Fibroblast of the aortic adventitia (primary cell): ENCODE measurements at places on chromosomes 11 and 22. TPM values are rescaled to one million over a fixed set of nuclear protein-coding genes. Genes with fewer than 3 reads are reported as not detected.

GRCh38 chr22:46584081-46584921 is 35.9 kb upstream of the GRAMD4 start:
- DNase-seq: no peak

DNA sequence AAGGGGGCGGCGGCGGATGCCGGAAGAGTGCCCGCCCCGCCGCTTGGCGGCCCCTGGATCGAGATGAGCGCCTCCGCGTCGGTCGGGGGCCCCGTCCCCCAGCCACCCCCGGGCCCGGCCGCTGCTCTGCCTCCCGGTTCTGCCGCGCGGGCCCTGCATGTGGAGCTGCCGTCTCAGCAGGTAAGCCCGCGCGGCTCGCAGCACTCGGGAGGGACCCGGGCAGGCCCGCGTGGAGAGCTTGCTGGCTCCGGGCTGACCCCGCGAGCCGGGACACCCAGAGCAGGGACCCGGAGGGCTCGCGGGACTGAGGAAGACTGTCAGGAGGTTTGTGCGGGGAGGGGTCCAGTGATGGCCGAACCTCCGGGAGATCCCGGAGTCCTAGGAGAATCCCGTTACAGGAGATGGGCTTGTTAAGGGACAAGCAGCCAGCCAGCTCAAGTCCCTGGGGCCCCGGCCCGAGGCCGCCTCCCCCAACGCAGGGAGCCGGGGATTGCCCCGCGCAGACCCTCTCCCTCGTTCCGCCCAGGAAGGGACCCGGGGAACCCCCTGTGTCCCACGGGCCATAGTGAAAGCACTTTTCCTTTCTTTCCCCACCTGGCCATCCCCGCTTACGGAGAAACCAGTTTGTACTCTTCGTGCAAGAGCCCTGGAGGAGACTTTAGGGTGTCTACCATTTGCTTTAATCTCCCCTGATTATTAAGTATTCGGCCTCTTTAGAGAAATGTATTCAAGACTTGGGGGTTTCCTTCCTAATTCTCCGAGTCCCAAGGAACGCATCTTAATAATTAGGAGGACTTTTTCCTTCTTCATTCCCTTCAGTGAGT is 547 bp downstream of the UVRAG start:
- DNase-seq: peak; percentile 27

GRCh38 chr22:36405221-36405661 is 17.5 kb upstream of the MYH9 start:
- DNase-seq: no peak

- DNase-seq: peak; percentile 18
Measured at GRCh38 chr11:32448232-32448631, 12.9 kb upstream of the WT1 start.

- peak; percentile 81 for DNase-seq
Measured at GRCh38 chr11:10893714-10894151, 35.9 kb upstream of the ZBED5 start.

DNA sequence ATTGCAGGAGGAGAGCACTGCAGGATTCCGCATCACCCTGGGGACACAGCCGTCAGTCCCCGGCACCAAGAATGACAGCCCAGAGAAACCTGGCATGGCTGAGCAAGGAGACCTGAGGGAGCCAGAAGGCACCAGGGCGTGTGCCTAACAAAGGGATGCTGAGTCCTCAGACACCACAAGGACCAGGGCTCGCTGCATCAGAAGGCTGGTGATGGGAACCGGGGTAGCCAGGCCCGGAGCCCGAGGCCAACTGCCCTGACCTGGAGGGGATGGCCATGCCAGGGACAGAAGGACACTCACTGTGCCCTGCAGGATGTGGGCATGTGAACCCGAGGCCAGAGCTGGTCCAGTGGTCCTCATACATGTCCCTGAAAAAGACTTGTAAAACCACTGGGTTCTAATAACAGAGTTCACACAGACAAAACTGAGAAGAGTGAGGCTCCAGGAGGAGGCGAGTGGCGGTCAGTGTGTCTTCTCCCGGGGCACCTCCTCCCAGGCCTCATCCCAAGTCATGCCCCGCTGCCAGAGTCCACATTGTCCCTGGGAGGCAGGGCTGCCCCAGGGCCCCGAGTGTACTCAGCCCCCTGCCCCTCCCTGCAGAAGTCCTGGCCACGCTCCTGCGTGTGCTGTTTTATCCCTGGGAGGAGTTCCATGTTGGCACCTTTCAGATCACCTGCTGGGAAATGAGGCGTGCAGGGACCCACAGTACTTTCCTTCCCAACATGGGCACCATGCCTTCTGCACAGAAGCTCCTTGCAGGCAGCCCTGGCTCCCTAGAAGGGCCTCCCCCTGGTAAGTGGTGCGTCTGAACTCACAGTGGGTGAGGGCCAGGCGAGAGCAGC is 42.5 kb downstream of the TBX1 start:
- no peak for DNase-seq

- DNase-seq: no peak
Measured at GRCh38 chr11:6458352-6459098, 15.2 kb downstream of the TRIM3 start.

DNA sequence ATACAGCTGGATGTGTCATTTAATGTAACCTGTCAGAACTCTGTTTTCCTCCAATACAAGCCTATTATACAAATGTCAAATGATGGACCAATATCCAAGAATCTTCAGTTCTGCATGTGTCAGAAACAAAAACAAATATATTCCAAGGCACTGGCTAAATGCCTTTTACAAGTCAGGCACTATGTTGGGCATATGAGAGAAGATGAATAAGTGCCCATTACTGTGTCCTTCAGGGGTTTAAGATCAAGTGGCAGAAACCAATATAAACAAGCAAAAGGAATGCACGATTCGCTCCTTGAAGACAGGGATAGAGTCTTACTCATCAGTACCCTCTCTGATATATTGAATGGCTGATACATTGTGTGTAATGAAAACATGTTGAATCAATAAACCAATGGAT is 254.4 kb downstream of the TTC28 start:
- DNase-seq: no peak

DNA sequence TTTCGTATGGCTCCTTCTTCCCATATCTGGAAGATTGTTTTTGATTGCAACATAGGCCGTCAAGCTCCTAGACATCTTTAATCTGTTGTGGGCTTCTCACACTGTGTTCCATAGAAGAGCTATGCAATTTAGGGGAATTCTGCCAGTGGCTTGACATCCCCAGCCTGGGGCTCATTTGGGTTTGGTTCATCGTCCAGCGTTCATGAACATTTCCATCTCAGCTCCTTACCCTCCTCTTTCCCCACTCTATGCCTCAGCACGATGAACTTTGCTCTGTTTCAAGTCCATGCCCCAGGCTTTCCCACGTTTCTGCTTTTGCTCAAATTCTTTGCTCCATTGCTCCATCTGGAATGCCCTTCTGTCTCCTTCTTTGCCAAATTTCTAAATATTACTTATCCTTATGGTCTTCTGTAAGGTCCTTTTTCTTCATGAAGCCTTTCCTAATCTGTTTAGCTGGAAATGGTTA is 26.1 kb upstream of the CLMP start:
- peak; percentile 40 for DNase-seq

- peak; percentile 85 for DNase-seq
Measured at GRCh38 chr11:35662649-35663407, at the start of gene TRIM44. TSS of gene TRIM44 (plus strand) at chr11:35662775. CDS start at chr11:35663112, 337 bp downstream.

GRCh38 chr11:10197091-10197490 is 96.9 kb downstream of the SBF2 start:
- DNase-seq: peak; percentile 33

DNA sequence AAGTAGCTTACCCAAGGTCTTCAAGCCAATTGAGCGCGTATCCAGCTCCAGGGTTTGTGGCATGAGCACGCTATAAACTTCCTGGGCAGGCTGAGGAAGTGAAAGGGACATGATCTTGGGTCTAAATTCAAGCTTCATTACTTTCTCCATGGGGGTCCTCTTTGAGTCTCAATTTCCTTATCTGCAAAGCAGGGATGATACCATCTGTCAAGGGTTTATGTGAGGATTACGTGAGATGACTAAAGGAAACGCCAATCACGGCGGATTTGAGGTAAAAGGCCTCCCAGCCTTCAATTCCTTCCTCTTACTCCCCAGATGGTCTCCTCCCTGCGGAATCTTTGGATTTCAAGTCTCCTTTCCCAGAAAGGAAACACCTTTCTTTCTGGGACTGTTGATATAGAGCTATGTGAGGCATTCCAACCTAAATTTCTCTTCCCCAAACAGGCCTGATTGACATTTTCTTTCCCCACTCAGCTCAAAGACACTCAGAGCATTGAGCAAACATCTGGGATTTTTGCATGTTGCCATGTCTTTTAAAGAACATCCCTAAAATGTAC is 474.4 kb downstream of the INSC start:
- no peak for DNase-seq

- no peak for DNase-seq
Measured at GRCh38 chr11:46984987-46985386, 48.4 kb downstream of the CSTPP1 start.

DNA sequence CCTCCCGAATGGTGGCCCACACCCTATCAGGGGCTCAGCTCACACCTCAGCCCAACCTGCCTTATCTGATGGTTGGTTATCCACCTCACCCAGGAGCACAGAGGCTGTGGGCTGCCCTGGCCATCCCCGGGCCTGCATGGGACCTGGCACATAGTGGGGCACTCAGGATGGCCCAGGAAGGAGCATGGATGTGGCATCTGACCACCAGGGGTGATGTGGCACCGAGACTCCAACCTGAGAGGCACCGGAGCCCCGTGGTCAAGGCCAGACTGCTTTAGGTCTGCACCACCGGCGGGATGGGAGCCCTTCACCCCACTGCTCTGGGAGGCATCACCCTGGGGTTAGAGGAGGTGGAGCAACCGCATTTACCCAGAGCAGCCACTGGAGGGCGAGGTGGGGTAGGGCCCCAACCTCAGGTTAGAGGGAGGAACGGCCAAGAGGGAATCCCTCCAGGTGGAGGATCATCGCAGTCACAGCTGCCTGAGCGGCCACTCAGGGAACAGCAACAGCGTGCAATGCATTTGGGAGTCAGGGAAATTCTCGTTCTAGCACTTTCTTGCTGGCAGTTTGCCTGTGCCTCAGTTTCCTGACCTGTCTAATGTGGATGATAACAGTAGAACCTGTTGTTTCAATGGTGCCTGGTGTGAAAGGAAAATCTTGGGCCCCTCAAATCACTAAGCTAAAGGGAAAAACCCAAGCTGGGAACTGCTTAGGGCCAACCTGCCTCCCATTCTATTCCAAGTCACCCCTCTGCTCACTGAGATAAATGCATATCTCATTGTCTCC is 52.9 kb upstream of the CARS1 start:
- DNase-seq: peak; percentile 23

DNA sequence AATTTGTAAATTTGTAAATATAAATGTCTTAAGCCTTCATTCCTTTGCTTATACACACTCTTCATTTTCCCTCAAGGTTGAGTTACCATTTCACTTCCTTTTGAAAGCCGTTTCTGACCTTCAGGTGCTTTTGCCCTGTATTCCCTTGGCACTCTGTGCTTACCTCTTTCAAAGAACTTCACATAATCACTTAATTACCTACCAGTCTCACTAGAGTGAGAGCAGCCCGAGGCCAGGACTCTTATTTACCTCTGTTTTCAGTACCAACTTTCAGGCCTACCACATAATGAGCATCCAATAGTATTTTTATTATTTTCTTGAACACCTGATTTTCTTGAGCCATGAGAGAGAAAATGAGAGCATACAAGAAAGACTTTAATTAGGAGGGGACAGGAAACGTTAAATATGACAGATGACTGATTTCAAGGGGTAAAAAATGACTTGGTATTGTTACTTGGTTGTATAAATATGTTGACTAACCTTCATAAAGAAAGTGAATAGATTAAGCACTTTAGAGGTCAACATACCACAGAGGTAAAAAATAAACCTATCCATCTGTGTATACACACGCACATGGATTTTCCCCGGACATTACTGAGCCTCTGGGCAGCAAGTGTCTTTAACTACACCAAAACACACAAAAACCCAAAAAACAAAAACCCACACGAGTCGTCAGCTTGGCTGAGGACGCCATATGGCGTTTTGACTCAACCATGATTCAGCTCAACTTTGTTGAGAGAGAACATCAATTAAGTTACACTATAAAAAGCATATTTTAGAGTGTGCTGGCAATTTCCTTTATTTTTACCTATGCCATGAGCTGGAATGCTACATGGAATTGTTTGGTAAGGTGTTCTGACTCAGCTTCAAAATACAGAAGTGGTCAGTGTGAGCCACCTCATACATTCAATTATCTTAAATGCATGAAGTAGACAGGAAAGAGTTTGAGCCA is 7.6 kb downstream of the ATXN10 start:
- DNase-seq: peak; percentile 70

DNA sequence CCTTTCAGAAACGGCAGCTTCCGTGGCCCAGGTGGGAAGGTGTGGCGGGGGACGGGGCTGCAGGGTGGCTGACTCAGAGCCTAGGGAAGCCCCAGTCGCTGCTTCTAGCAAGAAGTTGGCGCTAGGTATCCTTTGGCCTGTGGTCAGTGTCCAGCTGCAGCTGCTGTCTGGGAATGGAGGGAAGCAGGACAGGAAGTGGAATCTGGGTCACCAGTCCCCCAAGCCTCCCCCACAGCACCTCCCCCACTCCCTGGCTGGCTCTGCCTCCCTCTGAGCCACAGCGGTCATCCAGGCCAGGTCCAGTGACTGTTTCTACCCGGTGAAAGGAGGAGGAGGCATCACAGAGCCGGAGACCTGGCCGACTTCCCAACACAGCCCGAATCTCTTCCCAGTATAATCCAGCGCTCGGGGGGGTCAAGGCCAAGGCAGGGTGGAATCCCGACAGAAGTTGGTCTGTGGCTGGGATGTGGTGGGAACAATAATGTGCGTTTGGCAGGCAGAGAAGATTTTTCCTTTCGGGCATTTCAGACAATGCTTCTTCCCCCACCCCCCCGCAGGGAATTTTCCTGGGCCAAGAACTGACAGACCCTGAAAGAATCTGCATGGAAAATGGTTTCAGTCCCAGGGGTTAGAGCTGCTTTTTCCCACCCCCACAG is 45.1 kb downstream of the C11orf96 start:
- peak; percentile 98 for DNase-seq

DNA sequence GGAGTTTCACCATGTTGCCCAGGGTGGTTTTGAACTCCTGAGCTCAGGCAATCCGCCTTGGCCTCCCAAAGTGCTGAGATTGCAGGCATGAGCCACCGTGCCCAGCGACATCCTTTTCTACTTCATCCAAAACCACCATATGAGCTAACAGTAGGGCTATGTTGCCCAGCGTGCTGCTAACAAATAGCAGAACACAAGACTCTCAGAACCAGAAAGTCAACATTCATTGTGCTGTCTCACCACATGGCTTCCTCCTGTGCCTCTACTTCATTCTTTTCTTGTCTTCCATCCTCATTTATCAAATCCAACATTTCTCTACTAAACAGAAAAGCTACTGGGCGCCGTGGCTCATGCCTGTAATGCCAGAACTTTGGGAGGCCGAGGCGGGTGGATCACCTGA is 12.0 kb upstream of the DENND5A start:
- DNase-seq: no peak

GRCh38 chr11:12854829-12855228 is 154.3 kb upstream of the RASSF10 start:
- no peak for DNase-seq

- DNase-seq: no peak
Measured at GRCh38 chr11:32432565-32432964, 2.8 kb downstream of the WT1 start.

The CWF19L2 gene
- 15.1 and 41.3 TPM in 2 replicates for total RNA-seq

The BLID gene
- total RNA-seq: 2.1 and 30.6 TPM in 2 replicates

The RHOD gene
- 15.1 and 26.1 TPM in 2 replicates for total RNA-seq

The SHISAL1 gene
- 0.98 and 11.4 TPM in 2 replicates for total RNA-seq

The CRYBB3 gene
- not detected in 2 replicates for total RNA-seq

The HDHD5 gene
- total RNA-seq: 19.7 and 20.3 TPM in 2 replicates

The FJX1 gene
- total RNA-seq: 8.3 and 78.2 TPM in 2 replicates
